EL (cell line): ENCODE measurements at places on chromosomes 2 and 18.

- peak; percentile 83 for DNase-seq
Measured at GRCh38 chr2:195477248-195477995, 179.6 kb upstream of the SLC39A10 start.

- DNase-seq, result no peak
Measured at GRCh38 chr2:230947908-230948365, 22.9 kb upstream of the GPR55 start.

DNA sequence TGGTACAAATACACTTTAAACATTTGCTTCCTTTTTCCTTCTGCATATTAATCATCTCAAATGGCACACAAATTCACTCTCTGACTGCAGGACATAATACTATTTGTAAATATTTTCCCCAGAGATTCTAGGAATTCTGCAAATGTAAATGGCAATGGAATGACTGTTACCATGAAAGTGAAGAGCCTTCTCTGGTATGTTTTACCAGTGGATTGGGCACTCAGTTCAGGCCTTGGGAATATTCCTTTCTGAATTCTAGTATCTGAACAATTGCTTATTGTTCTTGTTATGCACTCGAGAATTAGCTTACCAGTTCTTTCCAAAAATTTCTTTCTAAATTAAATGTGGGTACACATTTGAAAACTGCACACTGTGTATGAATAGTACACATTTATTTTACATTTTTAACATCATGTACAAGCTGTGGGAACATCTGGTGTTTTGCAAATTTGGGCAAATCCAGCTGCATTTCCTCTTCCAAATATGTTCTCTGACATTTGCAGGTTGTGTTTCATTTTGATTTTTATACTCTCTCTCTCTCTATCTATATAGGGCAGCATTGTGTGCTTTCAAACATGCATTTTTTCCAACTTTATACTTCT is 289.1 kb downstream of the NBAS start:
- DNase-seq, result peak; percentile 8

- DNase-seq, result no peak
Measured at GRCh38 chr2:106894545-106894944, 8.6 kb upstream of the ST6GAL2 start.

GRCh38 chr18:62179213-62179612 is 7.6 kb downstream of the PIGN start:
- no peak for DNase-seq

DNA sequence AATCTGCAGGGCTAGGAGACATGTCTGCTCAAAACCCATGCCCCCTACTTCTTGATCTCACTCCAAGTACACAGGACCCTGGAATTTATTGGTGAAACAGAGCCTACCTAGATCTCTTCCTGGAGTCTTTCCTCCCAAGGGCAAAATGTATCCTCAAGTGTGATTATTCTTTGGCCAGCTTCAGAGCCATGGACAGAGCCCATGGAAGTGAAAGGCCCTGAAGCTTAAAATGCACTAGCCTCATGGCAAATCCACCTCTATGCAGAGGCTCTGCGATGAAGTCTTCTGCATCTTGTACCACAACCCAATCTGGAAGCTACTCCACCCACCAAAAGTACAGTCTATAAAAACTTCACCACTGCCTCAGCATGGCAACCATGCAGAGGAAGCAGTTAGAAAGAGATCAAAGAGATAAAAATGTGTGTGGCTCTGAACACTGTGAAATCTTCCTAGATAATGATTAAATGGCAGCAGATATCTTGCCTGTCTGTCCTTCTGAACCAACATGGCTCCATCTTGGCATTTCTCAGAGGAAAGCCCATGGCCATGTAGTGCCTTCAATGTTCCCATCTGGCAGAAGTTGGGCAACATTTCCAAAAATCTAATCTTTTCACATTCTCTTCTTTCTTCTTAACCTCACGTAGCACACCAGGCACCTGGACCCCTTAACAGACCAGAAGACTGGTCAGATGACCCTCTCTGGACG is 142.9 kb upstream of the KLF7 start:
- no peak for DNase-seq

- DNase-seq, result no peak
Measured at GRCh38 chr2:224971214-224971613, 71.1 kb downstream of the DOCK10 start.

- DNase-seq, result peak; percentile 75
Measured at GRCh38 chr2:237122214-237122666, 36.6 kb downstream of the COPS8 start.

DNA sequence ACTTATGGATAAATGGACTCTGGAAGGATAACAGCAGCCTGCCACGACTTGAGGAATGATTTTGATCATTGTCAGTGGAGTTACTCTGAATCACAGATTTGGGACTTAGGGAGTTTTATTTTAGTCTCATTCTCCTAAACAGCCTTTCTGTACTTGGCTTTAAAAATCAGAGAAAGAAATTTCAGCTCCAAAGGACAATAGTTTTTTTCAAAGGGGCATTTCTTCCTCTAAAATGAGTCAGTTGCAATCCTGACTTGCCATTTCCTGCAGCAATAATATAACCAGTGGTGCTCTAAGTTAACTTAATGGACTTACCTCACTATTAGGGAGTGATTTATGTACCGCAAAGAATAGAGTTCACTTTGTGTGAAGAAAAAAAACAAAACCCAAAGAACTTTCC is 35.1 kb upstream of the MTX2 start:
- no peak for DNase-seq

GRCh38 chr2:99552529-99552928 is 62.7 kb upstream of the REV1 start:
- no peak for DNase-seq

DNA sequence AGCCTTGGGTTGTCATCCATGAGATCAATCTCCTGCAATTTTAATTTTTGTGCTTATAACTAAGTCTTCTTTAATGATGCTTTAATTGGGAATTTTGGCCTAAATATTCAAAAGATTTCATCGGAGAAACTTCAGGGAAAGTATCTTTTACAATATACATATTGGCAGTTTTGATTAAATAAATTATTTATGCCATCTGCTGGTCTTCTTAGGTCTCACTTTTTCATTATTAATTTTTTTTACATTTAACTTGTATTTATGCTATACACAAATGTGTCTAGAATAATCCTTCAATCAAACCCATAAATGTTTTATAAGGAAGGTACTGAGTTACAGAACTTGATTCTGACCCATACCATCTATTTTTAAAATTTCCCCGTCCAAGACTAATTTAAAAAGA is 95.1 kb upstream of the XPO1 start:
- no peak for DNase-seq

GRCh38 chr2:215565897-215566296 is 130.0 kb upstream of the FN1 start:
- DNase-seq, result peak; percentile 78

DNA sequence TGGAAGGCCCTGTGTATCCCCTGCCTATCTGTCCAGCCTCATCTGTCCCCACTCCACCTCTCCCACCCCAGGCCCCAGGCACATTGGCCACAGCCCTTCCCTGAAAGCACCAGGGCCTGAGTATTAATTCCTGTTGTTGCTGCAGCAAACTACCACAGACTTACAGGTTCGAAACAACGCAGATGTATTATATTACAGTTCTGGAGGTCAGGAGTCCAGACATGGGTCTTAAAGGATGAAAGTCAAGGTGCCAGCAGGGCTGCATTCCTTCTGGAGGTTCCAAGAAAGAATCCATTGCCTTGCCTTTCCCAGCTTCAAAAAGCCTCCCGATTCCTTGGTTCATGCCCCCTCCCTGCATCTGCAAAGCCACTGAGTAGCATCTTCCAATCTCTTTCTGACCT is 78.7 kb upstream of the LAPTM4A start:
- DNase-seq, result no peak

GRCh38 chr2:126905991-126906390 is 7.3 kb downstream of the TEX51 start:
- DNase-seq, result no peak

- peak; percentile 71 for DNase-seq
Measured at GRCh38 chr2:214126135-214126534, 284.7 kb upstream of the VWC2L start.

DNA sequence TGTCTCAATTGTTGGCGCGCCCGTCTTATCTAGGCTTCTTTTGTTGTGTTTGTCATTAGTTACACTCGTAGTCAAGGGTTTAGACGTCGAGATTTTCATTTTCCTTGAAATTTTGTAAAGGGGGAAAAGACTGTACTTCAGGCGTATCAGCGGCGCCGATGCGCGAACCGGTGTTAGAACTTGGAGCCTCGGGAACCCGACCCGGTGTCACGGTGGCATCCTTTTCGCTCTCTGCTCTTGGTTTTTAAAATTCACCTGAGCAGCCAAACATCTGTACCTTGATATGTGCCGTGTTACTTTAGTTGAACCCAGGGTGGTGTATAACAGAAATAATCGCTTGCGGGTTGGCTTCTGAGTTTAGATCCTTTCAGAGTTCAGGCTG is 643 bp downstream of the RMC1 start:
- no peak for DNase-seq

GRCh38 chr2:70995426-70995729 is 705 bp upstream of the TEX261 start:
- DNase-seq, result peak; percentile 34

DNA sequence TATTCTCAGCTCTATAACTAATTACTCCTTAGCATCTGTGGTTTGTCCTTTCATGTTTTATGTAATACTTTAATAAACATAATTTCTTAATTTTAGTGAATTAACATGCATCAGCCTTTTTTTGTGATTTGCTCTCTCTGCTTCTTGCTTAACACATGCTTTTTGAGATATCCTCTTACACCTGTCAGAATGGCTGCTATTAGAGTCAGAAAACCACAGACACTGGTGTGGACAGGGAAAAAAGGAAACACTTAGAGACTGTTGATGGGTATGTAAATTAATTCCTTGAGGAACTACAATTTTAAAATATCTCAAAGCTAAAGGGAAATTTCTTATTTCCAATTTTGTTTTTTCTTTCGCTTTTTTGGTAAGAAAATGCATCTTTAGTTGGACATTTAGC is 549.0 kb downstream of the ZNF804A start:
- no peak for DNase-seq

DNA sequence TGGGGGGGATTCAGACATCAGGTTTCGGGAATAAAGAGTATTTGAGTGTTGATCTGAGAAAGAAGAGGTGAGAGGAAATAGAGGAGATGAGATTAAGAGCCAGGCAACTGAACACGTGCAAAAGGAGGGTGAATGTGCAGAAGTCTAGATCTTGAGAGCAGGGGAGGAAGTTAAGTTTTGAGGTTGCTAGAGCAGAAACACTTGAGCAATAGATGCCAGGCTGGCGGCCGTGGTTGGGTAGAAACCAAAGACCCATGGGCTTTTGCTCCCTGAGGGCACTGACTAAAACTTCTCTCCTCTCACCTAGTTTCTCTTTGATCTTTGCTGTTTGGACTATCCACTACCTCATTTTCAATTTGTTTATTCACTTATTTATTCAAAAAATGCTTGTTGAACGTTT is 116.0 kb downstream of the CDC42EP3 start:
- DNase-seq, result no peak

- peak; percentile 36 for DNase-seq
Measured at GRCh38 chr2:109129921-109130722, 1.1 kb downstream of the SH3RF3 start.

GRCh38 chr18:77316008-77316407 is 66.4 kb downstream of the GALR1 start:
- no peak for DNase-seq

- DNase-seq, result peak; percentile 71
Measured at GRCh38 chr2:178225006-178225805, 30.9 kb downstream of the OSBPL6 start.

GRCh38 chr2:141565597-141565996 is 565.2 kb downstream of the LRP1B start:
- no peak for DNase-seq

DNA sequence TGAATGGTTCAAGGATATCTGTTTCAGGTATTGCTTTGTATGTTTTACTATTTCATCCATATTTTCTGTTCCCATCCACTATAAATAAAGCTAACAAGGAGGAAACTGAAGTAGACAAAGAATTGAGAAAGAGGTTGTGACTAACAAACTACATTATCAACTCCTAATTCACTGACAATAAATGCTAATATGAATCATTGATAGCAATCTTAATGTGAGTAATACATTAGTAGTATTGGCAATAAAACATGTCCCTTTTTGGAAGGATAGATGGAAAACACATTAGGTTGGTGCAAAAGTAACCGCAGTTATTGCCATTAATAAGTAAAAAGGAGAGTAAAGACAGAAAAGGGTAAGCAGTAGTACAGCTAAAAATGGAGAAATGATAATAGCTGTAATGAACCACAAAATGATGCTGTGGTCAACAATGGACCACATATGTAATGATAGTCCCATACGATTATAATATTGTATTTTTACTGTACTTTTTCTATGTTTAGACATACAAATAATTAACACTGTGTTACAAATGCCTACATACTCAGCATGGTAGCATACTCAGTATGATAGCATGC is 104.7 kb downstream of the THADA start:
- no peak for DNase-seq

DNA sequence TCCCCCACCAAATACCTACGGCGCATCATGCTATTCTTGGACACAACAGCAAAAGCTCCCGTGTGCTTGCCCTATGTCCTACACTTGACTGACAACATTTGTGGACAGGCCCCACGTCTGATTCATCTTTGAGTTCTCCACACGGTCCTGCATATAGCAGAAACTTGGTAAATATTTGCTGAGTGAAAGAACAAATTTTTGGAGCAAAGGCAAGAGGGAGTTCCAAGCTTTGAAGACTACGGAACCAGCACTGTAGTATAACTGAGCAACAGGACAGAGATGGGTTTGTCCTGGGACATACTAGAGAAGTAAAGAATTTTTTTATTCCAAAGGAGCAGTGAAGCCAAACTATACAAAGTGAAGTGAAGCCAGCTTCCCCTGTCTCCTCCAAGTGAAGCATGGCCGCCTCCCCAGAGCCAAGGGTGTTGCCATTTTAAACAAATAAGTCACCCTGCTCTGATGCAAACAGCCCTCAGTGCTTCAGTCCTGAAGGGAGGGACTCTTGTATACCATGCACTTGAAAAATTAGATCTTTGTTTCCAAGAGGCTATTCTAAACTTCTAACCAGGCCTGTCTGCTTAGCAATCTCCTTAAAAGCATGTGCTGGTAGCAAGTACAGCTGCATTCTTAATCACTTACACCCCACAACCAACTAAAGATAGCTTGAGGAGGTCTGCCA is 35.9 kb downstream of the SPRED2 start:
- DNase-seq, result no peak

DNA sequence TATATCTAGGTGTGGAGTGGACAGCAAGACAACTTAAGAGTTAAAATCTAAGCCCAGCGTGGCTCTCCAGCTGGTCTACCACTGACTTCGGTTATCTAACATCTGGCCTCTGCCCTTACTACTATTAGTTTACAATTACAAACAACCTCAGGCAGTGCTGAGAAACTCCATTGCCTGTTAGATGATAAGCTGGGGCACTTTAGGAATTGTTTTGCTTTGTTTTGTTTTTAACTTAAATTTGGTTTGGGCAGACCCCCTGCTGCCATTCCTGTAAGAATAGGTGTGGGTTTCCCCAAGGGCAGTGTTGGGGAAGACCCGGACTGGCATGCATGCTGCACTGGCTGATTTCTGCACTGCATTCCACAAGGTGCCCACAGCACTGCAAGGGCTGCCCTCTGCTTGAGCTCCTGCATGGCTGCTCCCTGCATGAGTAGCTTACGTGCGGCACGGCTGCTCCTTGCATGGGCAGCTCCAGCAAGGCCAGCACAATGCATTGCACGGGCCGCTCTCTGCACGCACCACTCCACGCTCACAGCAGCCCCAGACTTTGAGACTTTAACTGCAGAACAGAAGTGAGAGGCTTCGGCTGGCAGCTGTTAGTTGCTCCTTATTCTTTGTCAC is 74.2 kb upstream of the SERTAD2 start:
- no peak for DNase-seq
